ENCODE measurements at places on chromosomes 3 and 15.
A peak's percentile ranks its signal among the peaks of the same experiment; 100 is the strongest.

DNA sequence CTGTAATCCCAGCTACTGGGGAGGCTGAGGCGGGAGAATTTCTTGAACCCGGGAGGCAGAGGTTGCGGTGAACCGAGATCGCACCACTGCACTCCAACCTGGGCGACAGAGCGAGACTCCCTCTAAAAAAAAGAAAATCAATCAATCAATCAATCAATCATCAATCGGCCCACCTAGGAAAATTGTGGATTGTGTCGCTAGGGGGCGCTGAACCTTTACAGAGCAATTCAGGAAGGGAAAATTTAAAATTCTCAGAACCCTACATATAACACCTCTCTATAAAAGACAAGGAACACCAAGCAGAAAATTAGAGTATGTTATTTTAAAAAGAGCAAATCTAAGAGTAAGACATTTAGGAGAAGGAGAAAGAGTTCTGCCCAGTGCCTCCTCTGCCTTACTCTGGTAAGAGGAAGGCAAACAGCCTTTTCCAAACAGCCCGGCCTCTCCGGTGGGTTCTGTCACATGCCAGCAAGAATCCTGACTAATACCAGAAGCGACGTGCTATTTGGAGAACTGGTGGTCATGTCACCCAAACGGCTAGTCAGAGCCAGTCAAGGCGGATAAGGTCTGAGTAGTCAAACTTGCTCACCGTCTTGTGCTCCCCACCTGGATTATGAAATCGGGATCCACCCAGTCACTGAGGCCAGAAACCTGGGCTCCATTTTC lies 22.3 kb upstream of the SMCO1 start:
- DNase-seq, result no peak

DNA sequence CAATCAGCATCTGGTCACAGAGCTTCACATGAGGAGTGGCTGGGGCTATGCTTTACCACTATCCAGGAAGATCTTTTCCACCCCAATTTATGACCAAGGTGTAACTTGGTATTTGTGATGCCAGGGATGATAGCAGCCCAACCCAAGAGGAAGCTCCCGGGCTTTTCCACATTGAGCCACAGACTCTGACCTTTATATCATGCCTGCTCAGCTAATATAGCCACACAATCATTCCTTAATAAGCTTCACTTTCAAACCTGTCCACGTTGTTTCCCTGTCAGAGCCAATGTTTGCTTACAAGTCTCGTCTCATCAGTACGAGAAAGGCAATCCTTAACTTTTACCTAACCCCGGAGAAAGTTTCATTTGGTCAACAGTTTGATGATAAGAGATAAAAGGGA lies 330.9 kb downstream of the SHQ1 start:
- no peak for DNase-seq

DNA sequence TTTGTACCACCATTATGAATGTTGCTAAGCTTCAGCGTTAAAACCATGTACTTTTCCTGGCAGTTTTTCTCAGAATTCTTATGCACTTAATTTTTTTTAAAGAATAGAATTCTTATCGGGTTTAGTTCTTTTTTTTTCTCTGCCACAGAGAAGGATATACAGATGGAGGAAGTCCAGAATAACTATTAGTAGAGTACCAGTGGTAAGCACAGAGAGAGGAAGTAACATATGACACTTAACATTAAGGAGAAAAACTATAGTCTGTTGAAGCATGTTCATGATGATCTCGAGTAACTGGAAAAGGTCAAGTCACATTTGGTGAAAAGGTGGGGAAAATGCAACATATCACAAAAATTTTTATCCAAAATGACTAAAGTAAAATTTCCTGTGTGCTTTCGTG lies 68.9 kb downstream of the RNF13 start:
- no peak for DNase-seq

- no peak for DNase-seq
Measured at GRCh38 chr3:126446791-126447190, 28.9 kb downstream of the ZXDC start.

DNA sequence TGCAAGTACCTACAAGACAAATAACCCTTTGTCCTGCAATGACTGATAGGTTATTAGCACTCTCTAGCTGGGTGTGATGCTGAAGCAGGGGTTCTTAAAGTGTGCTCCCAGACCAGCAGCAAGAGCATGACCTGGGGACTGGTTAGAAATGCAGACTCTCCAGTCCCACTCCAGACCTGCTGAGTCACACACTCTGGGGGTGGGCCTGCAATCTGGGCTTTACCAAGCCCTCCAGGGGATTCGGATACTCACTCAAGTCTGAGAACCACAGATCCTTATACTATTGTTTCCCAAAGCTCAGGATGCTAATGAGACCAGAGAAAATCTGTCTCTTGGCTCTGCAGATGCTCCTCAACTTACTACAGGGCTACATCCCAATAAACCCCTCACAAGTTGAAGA lies 142.1 kb upstream of the RAD18 start:
- no peak for DNase-seq

DNA sequence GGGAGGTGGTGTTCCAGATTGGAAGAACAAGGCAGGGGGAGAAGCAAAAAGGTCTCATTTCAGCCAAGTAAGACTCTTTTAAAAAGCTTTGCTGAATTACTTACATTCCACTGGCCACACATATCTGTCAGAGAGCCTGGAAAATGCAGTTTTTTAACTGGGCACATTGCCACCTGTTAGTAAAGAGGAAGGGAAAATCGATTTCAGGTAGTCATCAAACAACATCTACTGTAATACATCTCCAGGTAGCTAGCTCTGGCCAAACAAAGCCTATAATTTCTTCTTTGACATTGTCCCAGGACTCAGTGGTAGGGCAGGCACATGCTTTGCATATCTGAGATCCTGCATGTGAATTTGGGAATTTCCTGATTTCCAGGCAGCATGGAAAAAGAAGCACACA lies 480.7 kb upstream of the SUCLG2 start:
- DNase-seq, result no peak

GRCh38 chr15:90547540-90547939 lies 17.8 kb downstream of the CRTC3 start:
- DNase-seq, result no peak

GRCh38 chr3:66362541-66362941 lies 138.3 kb downstream of the LRIG1 start:
- no peak for DNase-seq

GRCh38 chr15:98169551-98169950 lies 209.0 kb downstream of the ARRDC4 start:
- DNase-seq, result no peak

- DNase-seq, result no peak
Measured at GRCh38 chr3:189170559-189170958, 1.2 kb upstream of the TPRG1 start.

GRCh38 chr3:89527736-89528305 lies 420.4 kb downstream of the EPHA3 start:
- DNase-seq, result no peak

DNA sequence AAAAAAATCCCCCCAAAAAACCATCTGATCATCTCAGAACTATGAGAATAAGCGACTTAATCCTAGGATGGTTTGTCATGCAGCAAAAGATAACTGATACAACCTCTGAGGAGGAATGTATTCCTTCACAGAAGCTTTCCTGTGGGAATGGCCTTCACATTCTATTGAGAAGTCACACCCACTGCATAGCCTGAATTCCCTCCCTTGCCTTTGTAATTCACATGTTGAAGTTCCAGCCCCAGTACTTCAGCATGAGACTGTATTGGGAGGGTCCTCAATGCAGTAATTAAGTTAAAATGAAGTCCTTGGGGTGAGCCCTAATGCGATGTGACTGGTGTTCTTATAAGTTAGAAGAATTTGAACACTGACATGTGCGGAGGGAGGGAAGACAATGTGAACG lies 395.2 kb downstream of the TUSC7 start:
- DNase-seq, result no peak

DNA sequence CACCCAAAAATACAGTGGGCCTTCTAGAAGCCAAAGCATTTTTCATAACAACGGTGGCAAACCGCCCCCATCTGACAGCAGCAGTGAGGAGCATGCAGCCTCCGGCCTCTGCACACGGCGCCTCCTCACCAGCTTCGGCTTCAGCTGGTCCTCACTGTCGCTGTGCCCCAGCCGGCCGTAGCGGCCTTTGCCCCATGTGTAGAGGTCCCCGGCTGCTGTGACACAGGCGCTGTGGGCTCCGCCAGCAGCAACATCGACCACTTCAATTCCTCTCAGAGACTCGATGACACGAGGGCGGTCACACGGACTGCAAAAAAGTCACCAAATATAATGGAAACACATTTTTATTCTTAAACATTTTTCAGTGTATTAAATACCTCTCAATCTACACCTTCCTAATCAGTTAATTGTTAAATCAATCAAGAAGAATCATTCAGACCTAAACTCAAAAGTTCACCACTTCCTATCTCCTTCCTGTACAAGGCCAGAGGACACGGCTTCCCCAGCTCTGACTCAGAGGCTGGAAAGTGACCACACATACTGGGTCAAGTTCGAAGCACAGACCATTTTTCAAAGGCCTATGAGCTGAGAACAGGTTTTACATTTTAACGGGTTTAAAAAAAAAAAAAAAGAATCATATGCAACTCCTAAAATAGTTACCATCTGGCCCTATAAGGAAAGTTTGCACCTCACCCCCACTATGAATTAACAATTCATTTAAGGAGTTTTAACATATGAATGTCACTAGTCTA lies 33.6 kb upstream of the OCA2 start:
- DNase-seq, result no peak

DNA sequence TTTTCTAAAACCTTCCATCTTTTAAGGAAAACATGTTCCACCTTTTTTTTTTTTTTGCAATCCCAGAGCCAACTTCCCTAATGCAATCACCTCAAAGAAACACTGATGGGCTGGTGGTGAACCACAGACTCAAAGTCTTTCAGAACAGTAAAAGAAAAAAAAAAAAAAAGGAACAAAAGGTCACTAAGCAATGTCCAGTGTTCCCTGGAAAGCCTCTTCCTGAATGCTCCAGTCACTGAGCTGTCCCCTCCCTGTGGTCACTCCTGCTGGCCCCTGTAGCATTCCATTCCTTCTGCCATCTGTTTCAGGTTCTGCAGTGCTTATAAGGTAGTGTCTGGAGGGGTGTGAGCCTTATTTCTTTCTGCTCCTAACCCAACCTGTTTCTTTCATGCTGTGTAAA lies 53.3 kb downstream of the AAGAB start:
- DNase-seq, result no peak

GRCh38 chr3:10465161-10465560 lies 40.2 kb downstream of the ATP2B2 start:
- no peak for DNase-seq

GRCh38 chr3:149152420-149152819 lies 23.0 kb downstream of the HPS3 start:
- DNase-seq, result no peak

DNA sequence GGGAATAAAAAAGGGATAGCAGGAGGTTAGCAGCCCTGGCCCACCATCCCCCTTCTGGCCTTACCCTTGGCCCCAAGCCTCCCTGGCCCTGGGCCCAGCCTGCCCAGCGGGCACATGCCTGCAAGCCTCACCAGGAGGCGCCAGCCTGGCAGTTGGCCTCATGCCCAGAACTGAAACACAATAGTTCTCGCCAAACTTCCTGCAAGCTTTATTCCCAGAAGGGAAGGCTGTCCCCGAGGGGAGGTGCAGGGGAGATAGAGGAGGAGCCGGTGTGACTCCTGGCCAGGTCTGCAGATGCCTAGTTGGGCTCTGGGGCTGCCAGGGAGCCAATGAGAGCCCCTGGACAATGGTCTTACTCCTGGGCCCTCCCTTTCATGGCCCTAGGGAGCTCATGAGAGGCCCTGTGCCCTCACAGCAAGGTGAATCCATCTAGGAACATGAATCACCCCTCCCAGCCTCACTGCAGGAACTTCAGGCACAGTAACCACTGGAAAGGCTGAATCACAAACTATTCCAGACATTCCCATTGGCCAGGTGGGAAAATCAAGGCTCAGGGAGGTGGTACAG lies 4.0 kb downstream of the CCDC33 start:
- peak; percentile 52 for DNase-seq

GRCh38 chr3:109825971-109826810 lies 488.8 kb upstream of the DPPA4 start:
- DNase-seq, result no peak

DNA sequence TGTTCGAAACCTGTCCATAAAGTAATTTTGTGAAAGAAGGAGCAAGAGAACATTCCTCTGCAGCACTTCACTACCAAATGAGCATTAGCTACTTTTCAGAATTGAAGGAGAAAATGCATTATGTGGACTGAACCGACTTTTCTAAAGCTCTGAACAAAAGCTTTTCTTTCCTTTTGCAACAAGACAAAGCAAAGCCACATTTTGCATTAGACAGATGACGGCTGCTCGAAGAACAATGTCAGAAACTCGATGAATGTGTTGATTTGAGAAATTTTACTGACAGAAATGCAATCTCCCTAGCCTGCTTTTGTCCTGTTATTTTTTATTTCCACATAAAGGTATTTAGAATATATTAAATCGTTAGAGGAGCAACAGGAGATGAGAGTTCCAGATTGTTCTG lies 44.4 kb downstream of the AGTR1 start:
- no peak for DNase-seq

- DNase-seq, result peak; percentile 85
Measured at GRCh38 chr15:80455668-80456442, 51.7 kb downstream of the ARNT2 start.

DNA sequence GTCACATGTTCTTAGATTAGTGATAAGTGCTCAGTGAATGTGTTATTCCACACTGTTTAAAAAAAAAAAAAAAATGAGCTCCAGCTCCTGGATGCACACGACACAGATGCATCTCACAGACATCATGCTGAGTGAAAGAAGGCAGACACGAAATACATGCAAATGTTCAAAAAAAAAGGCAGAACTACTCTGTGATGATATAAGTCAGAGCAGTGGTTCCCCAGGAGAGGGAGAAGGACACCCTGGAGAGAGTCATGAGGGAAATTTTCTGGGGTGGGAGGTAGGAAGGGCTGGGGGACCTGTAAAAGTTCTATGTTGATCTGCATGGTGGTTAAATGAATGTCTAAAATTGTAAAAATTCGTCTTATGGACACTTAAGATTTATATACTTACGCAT lies 4.3 kb downstream of the CSRNP1 start:
- no peak for DNase-seq

DNA sequence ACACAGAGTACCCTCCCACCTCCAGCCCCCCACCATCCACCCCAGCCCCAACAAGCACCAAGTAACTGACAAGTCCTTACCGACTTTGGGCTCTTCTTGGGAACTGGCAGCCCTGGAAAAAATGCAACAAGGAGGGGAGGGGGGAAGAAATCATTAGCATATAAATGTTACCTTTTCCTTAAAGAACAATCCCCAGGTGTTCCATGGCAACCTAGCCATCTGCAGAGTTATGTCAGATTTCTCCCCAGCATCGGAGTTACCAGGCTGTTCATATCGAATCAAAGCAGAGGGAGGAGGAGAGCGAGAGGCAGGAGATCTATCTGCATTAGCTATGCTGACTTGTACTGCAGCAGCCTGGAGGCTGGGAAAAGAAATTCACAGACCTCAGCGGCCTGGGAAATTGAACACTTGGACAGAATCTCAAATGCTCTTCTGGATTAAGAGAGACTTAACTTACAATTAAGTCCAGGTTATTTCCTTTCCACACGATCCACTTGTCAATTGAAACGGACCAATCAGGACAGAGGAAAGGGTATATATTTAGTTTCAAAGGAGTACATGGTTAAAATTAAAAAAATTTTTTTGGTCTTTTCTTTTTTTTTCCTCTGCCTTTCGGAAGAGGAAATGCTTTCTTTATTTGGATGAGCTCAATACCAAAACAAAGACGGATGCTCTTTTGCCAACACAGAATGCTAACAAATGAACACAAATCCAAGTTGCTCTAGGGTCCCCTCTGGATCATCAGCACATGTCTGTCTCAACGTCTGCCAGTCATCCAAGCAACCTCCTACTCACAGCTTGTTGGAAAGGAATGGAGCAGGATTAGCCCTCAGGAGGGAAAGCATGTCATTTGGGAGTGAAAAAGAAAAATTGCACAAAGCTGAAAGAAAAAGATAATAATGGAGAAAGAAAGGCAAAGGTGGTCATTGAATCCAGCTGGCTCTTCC lies 637.1 kb downstream of the MAGI1 start:
- no peak for DNase-seq
